ENCODE measurements at places on chromosomes 2 and 18.

DNA sequence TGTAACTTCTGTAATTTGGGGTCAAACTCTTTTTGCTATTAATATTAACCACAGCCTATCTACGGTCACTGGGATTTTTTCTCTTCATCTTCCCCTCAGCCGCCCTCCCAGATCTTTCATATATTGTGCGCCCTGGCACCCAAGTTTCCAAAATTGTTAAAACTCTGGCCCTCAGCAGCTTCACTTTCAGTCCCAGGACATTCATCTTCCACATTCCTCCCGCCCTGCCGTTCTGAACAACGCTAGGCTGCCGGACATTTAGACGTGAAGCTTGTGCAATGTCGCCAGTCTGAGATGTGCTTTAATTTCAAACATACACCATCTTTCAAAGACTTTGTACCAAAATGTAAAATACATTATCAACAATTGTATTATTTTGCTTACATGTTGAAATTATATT, 1.8 kb upstream of the TMEM18 start:
- DNase-seq: no peak

DNA sequence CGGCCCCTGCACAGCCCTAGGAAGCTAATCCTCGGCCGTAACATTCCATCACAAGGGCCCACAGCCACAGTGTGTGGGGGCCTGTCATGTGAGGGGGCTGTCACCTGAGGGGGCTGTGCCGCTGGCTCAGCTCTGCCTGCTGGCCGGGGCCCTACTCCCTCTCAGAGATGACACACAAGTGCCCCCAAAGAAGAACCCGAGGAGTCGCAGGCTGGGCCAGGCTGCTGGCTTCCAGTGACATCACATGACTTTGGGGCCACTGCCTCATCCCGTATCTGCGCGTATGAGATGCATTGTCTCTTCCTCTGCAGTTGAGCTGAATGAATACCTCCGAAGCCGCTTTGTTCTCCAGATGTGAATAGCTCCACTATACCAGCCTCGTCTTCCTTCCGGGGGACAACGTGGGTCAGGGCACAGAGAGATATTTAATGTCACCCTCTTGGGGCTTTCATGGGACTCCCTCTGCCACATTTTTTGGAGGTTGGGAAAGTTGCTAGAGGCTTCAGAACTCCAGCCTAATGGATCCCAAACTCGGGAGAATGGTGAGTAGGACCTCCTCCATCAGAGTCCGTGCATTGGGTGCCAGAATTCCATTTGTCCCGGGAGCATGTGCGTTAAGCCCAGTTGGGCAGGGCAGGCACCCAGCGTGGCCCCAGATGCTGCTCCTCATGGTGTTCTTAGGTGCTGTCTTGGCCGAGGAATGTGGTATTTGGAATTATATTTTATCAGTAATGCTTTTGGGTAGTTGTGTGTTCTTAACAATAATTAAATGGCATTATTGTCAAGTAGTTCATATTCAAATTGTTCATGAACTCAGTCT, at the start of gene CNDP1:
Gene CNDP1, plus strand, starts transcription at position 351 of the 820 bp plus-strand sequence. Its CDS starts 168 bp downstream, at position 519.
- DNase-seq: no peak

- DNase-seq: no peak
These were observed 4.7 kb downstream of the SNORC start for GRCh38 chr2:232874677-232875223.

DNA sequence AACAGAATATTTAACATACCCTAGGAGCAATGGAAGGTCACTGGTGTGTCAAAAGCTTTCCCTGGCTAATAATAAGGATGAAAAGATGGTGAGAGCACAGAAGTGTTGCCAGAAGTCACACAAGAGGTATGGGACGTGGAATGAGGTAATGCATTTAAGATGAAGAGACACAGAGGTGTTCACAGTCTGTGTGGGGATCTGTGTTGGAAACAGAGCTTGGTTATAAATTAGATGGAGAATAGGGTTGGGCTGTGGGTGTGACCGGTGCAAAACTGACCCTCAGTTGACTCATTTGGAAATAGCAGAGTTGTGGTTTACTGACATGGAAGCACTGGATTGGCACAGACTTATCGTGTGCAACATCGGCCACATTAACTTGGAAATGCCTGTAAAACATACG, 372.5 kb downstream of the SATB2 start:
- no peak for DNase-seq

- no peak for DNase-seq
These were observed 185.7 kb downstream of the TPGS2 start for GRCh38 chr18:36643061-36643460.

- no peak for DNase-seq
These were observed 46.3 kb downstream of the DYSF start for GRCh38 chr2:71499691-71500090.

Measured in fibroblast of skin of left quadriceps (primary cell).